ENCODE measurements at places on chromosomes 5 and 9.

DNA sequence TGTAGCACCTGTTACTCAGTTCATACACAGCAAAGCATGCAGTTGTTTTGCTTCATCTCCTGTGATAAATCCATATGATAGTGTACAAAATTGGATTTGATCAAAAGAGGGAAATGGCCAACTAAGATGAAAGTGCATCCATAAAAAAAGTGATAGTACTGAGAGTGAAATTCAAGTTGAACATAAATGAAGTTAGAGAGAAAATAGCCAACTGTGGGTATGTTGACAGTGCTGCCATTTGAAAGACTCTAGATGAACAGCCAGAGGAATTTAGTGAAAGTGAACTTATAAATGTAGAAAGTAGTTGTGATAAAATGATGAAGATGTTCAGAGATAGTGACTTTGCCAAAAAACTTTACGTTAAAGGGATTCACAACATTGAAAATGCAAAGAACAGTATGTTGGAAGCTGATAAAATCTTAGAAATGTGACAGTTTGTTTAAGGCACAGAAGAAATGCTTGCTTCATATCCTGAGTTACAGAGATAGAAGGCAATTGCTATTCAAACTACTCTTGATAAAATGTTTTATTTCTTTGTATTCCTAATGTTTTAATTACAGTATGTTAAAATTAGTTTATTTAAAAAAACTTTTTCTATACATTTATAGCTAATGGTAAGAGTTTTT, 119.7 kb downstream of the DMXL1 start:
- no peak for DNase-seq

DNA sequence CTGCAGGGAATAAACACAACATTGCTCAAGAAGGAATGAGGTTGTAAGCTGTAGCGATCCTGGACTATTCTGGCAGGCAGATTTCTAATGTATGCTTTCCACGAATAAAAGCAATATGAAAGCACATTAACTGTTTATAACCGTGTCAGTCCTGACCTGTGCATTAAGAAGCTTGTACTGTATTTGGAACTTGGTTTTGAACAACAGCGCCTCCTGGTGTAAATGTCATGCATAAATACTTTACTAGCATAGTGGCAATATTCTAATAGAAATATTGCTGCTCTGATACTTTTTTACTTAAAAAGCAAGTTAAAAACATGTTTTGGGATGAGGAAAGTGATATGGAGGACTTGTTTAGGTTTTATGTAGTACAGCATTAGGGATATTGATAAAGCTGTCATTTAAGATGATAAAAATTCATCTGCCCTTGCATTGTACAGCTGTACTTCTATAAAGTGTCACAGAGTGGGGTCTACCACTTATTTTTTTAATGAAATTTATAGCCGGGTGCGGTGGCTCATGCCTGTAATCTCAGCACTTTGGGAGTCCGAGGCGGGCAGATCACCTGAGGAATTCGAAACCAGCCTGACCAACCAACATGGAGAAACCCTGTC, 70.7 kb upstream of the GNE start:
- DNase-seq, result peak; percentile 70

DNA sequence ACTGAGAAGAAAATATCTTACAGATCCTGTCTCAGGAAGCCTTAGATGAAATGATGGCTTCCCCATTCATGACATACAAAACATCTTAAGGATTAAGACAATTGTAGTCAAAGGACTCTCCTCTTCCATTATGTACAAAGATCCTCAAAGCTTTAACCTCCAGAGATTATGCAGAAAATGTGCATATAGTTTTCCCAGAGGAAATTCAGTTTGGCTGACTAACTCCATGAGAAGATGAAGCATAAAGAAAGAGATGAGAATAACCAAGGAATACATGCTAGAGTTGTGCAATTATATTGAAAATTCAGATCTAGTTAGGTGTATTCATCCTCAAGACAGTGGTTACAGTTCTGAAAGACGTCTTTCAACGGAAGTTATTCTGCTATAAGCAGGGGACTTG, 18.6 kb upstream of the NDUFS4 start:
- no peak for DNase-seq

DNA sequence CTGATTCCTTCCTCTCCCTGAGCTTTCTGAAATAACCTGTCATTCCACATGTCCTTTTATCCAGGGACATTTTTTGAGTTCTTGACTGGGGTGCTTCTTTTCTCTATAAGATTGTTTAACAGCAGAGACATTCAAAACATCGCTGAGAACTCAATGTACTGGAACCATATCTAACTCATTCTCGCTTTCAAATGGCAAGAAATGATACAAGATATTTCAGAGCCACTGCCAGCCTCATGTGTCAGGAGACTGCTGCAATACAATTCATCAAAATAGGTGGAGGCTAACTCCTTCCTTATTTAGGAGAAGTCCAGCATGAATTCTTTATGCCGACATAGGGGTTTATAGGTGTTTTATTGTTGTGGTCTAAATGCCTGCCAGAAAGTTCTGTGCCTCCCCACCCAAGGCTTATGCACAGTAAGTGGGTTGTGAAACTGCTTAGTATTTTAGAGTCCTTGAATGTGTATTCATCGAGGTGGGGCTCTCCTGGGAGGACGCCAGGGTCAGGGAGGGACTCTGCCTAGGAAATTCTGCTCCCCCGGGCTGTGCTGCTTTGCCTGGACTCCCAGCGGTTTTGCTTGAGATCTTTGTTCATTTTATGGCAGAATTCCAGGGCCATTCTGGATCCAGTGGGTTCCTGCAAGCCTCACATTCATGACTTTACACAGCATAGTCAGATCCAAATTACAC, 53.9 kb downstream of the ZNF474 start:
- DNase-seq, result no peak

DNA sequence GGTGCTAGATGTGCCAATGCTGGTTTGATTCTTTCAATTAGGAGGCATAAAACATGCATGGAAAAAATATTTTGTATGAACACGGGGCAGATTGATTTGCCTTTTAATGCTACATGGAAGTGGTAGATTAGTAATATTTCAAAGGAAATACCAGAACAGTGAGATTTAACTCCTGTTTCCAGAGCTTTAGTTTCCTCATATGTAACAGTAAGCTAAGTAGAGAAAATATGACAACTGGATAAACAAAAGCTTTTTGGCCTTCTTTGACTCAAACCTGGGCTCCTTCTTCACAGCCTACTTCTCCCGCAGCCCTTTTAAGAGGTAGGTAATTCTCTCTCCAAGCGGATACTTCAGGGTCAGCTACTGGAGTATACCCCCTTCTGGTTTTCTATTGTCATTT, 254.2 kb upstream of the TRPC7 start:
- no peak for DNase-seq

DNA sequence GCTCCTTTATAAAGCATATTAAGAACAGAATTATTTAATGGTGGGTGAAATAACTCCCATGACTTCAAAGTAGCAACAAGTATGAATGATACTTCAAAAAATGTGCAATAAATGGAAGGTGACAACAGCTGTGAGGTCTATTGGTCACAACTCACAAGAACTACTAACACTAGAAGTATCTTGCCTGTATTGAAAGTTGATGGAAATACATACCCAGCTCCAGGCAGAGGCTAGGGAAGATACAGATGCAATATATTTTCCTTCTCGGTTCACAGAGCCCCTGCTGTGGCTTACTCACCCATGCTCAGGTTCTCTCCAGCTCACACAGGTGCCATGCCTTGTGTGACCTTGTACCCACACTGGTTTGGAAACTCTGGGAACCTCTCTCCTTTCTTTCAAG, 133.8 kb downstream of the LIFR start:
- no peak for DNase-seq

- no peak for DNase-seq
Measured at GRCh38 chr9:11194246-11194645, 581.4 kb upstream of the PTPRD start.

- no peak for DNase-seq
Measured at GRCh38 chr5:100803397-100803796, 99.7 kb downstream of the ST8SIA4 start.
